ENCODE measurements at places on chromosomes 13 and 19. TPM values are rescaled to one million over a fixed set of nuclear protein-coding genes. Genes with fewer than 3 reads are reported as not detected.

Gene POSTN
- total RNA-seq = 6.1 TPM

DNA sequence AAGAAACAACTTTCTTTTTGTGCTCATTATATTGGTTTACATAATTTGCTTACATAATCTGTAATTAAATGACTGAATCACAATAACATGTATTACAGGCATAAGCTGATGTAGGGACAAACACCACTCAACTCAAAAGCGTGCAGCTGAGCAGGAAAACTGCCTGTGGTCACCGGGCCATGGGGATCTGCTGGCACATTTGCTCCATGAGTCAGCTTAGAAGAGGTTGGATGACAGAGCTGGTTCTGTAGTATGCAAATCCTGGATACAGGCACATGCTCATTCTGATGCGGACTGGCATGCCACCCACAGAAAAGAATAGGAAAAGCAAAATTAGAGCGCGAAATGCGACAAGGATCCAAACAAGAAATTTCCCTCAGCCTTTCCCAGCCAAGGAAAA, 128.6 kb downstream of the USP12 start:
- no peak overlapping the region for H3K4me3 ChIP-seq
- H3K27me3 ChIP-seq = no peaks in the 10 kb centered on the region
- DNase-seq = no peak
- no peak overlapping the region for H3K27ac ChIP-seq
- no peaks in the 10 kb centered on the region for H3K4me1 ChIP-seq

DNA sequence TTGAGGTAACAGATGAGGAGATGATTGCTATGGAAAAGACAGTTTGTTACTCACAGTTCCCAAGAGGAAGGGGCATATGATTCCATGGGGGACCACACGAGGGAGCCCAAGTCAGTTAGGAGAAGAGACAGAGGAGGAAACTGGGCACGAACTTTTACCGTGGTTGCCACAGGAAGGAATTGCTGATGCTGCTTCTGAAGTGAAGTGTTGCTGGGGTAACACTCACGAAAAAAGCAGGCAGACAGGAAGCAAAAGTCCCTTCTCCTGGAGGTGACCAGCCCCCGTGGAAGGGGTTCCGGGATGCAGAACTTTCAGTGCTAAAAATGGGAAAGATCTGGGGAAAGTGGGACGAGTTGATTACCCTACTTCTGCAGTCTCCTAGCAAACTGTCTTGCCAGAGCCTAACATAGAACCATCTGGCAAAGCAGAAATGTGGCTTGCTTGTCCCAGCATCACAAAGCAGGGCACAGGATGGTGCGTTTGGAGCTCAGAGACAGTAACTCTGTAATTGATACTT, 35.4 kb upstream of the MAP3K10 start:
- no peaks in the 10 kb centered on the region for H3K4me1 ChIP-seq
- H3K27me3 ChIP-seq = no peaks in the 10 kb centered on the region
- no peaks in the 10 kb centered on the region for H3K36me3 ChIP-seq
- no peak overlapping the region for H3K27ac ChIP-seq

Gene KLK1
- total RNA-seq = 0.32 TPM

Gene ZNF626
- 8.3 TPM for total RNA-seq

Gene POLRMT
- total RNA-seq = 66.1 TPM

DNA sequence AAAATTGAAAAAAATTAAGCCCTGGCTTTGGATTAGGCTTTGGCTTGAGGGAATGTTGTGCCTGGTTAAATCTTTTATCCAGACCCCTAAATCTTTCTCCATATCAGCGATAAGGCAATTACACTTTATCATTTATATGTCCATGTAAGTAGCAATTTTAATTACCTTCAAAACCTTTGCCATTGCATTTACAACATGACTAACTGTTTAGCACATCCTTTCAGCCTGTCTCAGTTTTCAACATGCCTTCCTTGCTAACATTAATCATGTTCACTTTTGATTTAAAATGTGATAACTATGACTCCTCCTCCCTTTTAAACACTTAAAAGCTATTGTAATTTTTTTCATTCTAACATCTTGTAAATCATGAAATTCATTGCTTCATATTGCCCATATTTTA, 583.7 kb downstream of the SLITRK1 start:
- no peak overlapping the region for H3K27ac ChIP-seq
- H3K27me3 ChIP-seq = no peaks in the 10 kb centered on the region
- DNase-seq = no peak
- no peaks in the 10 kb centered on the region for H3K4me1 ChIP-seq

DNA sequence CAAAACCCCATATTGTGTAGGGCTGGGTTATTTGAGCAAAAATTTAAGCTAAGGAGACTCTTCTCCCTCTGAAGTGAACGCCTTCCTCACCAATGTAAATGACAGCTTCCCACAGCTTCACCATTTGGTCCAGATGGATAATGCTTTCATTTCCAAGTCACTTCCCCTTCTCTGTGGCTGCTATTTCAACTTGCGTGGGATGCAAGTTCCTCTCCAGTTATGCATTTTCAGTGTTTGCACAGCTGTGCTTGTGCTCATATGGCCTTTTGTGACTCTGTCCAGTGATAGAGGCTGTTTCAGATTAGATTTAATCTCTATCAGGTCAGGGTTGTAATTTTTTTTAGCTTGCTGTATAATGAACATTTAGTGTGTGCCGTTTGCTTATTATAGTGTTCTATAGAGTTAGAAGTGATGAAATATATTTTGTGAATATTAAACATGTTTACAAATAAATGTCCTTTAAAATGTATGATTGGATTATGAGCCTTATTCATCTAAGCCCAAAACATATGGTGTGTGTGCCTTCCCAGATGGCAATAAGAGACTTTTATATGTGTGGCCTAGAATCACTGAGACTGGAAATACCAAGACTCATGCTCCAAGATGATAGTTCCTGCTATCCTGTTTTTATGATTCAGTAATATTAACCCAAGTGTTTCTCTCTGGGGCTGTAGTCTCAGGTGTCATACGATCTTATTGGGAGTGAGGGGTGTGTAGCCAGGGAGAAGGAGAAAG, 86.6 kb downstream of the TNFRSF19 start:
- H3K36me3 ChIP-seq = no peaks in the 10 kb centered on the region
- H3K27me3 ChIP-seq = no peaks in the 10 kb centered on the region
- H3K4me1 ChIP-seq = no peaks in the 10 kb centered on the region
- no peak overlapping the region for H3K27ac ChIP-seq
- H3K4me3 ChIP-seq = no peak overlapping the region

DNA sequence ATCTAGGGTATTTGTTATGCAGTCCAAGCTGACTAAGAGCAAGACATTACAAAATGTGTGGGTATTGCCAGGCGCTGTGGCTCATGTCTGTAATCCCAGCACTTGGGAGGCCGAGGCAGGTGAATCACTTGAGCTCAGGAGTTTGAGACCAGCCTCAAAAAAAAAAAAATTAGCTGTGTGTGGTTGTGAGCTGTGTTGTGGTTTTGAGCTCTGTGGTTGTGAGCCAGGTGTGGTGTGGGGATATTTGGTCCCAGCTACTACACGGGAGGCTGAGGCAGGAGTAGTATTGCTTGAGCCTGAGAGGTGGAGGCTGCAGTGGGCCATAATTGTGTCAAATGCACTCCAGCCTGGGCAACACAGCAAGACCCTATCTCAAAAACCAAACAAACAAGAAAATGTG, 5.6 kb upstream of the KEAP1 start:
- no peaks in the 10 kb centered on the region for H3K4me1 ChIP-seq
- no peaks in the 10 kb centered on the region for H3K36me3 ChIP-seq
- H3K27me3 ChIP-seq = peaks cover 37% of the 10 kb centered on the region
- H3K4me3 ChIP-seq = no peak overlapping the region

DNA sequence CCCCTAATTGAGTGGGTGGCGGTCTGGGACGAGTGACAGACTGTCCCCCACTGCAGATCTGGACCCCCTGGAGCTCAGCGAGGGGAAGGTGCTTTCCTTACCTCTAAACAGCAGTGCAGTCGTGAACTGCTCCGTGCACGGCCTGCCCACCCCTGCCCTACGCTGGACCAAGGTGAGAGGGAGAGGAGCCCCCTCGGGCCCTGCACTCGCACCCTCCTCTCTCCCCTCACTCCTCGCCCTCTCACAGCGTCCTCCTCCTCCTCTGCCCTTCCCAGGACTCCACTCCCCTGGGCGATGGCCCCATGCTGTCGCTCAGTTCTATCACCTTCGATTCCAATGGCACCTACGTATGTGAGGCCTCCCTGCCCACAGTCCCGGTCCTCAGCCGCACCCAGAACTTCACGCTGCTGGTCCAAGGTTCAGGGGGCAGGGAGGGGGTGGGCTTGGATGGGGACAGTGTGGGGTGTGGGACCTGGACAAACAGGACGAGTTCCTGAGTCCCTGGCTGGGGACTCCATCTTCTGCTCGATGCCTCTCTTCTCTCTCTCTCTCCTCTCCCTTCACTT, 9.6 kb downstream of the BCAM start:
- no peak overlapping the region for H3K4me3 ChIP-seq
- no peak overlapping the region for H3K27ac ChIP-seq
- no peaks in the 10 kb centered on the region for H3K27me3 ChIP-seq
- no peak for DNase-seq
- no peaks in the 10 kb centered on the region for H3K4me1 ChIP-seq
- H3K36me3 ChIP-seq = peaks cover 11% of the 10 kb centered on the region

Gene PALM
- total RNA-seq = 9.3 TPM

GRCh38 chr13:108686027-108686426, 56.6 kb downstream of the MYO16 start:
- no peaks in the 10 kb centered on the region for H3K4me1 ChIP-seq
- no peaks in the 10 kb centered on the region for H3K36me3 ChIP-seq
- H3K27ac ChIP-seq = no peak overlapping the region
- H3K27me3 ChIP-seq = no peaks in the 10 kb centered on the region
- no peak overlapping the region for H3K4me3 ChIP-seq
- no peak for DNase-seq

- no peak overlapping the region for H3K4me3 ChIP-seq
- no peaks in the 10 kb centered on the region for H3K36me3 ChIP-seq
- H3K27ac ChIP-seq = no peak overlapping the region
- DNase-seq = no peak
Observed at GRCh38 chr13:113114511-113115362, 7.9 kb upstream of the F10 start.

- H3K4me3 ChIP-seq = no peak overlapping the region
- no peaks in the 10 kb centered on the region for H3K27me3 ChIP-seq
- no peak overlapping the region for H3K27ac ChIP-seq
- peaks cover 12% of the 10 kb centered on the region for H3K36me3 ChIP-seq
Observed at GRCh38 chr19:40831502-40832430, 18.5 kb downstream of the CYP2A6 start.

GRCh38 chr19:49061445-49061844, 3.2 kb downstream of the NTF4 start:
- no peak overlapping the region for H3K27ac ChIP-seq
- DNase-seq = no peak

- H3K4me1 ChIP-seq = no peaks in the 10 kb centered on the region
- H3K27me3 ChIP-seq = no peaks in the 10 kb centered on the region
- DNase-seq = no peak
- H3K36me3 ChIP-seq = no peaks in the 10 kb centered on the region
- no peak overlapping the region for H3K4me3 ChIP-seq
Observed at GRCh38 chr13:85640727-85641126, 158.5 kb downstream of the SLITRK6 start.

DNA sequence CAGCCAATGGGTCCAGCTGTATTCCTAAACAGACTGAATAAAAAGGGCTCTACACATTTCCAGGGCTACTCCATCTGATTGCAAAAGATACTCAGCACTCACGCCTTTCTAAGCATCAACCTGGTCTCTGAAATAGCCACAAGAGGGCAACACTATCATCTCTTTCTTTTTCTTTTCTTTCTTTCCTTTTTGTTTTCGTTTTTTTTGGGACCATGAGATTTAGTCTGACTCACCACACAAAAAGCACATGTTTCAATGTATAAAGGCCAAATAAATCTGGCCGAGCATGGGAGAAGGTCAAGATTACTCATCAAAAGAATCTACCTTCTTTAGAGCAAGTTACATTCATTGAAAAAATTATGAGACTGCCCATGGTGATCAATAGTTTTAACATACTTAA, 805.6 kb upstream of the ARGLU1 start:
- H3K27me3 ChIP-seq = no peaks in the 10 kb centered on the region
- H3K4me1 ChIP-seq = no peaks in the 10 kb centered on the region

Gene OR10H5
- not detected for total RNA-seq

DNA sequence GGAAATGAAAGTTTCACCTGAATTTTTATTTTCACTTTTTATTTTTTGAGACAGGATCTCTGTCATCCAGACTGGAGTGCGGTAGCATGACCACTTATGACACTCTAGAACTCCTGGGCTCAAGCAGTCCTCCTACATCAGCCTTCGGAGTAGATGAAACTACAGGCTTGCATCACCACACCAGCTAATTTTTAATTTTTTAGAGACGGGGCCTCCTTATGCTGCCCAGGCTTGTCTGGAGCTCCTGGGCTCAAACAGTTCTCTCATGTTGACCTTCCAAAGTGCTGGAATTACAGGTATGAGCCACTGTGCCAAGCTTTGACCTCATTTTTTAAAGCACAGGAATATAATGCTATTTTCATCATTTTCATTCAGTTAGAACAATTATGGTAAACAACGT, 297.0 kb upstream of the KLHL1 start:
- H3K36me3 ChIP-seq = no peaks in the 10 kb centered on the region
- DNase-seq = no peak
- no peaks in the 10 kb centered on the region for H3K27me3 ChIP-seq
- H3K4me3 ChIP-seq = no peak overlapping the region
- H3K27ac ChIP-seq = no peak overlapping the region

DNA sequence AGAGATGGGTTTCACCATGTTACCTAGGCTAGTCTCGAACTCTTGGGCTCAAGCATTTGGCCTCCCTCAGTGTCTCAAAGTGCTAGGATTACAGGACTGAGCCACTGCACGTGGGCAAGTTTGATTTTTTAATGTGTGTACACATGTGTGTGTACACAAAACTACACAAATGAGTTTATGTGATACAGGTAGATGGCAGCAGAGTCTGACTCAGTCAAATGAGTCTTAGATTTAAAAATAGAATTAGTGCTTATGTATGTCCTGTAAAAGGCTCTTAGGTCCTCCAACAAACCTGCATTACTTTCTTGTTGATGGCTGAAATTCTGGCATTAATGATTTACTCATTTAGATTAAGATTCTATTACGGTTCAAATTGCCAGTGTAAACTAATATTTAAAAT, 293.7 kb downstream of the PCDH17 start:
- H3K27me3 ChIP-seq = no peaks in the 10 kb centered on the region
- H3K4me3 ChIP-seq = no peak overlapping the region
- no peak overlapping the region for H3K27ac ChIP-seq
- H3K4me1 ChIP-seq = no peaks in the 10 kb centered on the region
- no peak for DNase-seq
- H3K36me3 ChIP-seq = no peaks in the 10 kb centered on the region

All from psoas muscle (tissue), 8 donors.